Fibroblast of skin of abdomen (primary cell): ENCODE measurements at places on chromosomes 3 and 15.

- no peak for DNase-seq
Observed at GRCh38 chr3:132187746-132188145, 129.5 kb upstream of the ACP3 start.

DNA sequence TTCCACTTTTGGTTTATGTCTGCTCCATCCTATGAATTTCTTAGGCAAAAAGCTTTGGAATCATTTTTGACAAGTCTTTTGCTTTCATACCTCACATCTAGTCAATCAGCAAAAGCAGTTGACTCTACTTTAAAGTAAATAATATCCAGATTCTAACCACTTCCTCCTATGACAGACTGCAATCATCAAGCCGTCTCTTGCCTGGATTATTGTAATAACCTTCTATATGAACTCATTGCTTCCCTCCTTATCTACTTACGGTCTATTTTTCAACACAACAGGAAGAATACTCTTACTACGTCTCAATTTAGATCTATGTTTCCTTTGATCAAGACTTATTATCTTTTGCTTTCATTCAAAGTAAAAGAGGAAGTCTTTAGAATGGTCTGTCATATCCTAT lies 20.7 kb downstream of the CLDN1 start:
- no peak for DNase-seq

- no peak for DNase-seq
Observed at GRCh38 chr3:117080872-117081271, 371.3 kb downstream of the TUSC7 start.

GRCh38 chr15:57015897-57016296 lies 97.5 kb downstream of the TCF12 start:
- DNase-seq = no peak

- DNase-seq = no peak
Observed at GRCh38 chr15:52499506-52499905, 29.2 kb downstream of the MYO5A start.

- no peak for DNase-seq
Observed at GRCh38 chr3:53748512-53749271, 97.5 kb downstream of the CHDH start.

- DNase-seq = no peak
Observed at GRCh38 chr3:177144922-177145321, 52.4 kb downstream of the TBL1XR1 start.

- DNase-seq = no peak
Observed at GRCh38 chr3:11576453-11576852, 67.3 kb downstream of the VGLL4 start.

DNA sequence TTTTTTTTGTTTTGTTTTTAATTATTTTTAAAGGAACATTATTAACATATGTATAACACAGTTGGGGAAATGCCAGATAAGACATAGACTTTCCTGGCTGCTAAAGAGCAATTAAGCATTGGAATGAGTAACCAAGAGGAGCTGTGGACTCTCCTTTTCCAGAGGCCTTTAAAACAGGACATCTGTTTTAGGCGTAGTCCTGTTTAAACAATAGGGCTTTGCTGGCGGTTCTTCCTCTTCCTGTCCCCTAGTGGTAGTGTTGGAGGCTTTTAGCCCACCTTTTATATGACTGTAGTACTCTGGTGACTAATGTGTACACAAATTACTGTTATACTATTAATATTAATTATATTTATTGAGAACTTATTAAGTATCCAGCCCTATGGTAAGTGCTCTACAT lies 81.9 kb downstream of the PPARG start:
- DNase-seq = peak; percentile 48

GRCh38 chr3:97822359-97822775 lies 556 bp downstream of the CRYBG3 start:
- peak; percentile 61 for DNase-seq

DNA sequence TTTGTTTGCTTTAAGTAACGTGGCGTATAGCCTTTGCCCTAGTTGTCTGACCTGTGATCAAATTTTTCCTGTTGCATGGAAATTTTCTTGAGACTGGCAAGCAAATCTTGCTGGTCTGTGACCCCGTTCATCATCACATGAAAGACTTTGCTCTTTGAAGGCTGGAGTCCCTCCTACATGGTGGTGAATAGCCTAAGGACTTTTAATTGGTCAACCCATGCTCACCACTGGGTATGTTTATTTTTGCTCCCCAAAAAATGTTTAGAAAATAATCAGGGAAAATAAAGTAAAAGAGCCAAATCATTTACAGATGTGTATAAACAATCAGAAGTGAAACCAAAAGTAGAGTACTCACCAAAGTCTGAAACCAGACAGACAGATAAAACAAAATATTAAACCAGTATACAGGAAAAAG lies 1075.3 kb upstream of the ALCAM start:
- no peak for DNase-seq

- DNase-seq = peak; percentile 35
Observed at GRCh38 chr3:46442576-46443530, 21.9 kb downstream of the LTF start.

DNA sequence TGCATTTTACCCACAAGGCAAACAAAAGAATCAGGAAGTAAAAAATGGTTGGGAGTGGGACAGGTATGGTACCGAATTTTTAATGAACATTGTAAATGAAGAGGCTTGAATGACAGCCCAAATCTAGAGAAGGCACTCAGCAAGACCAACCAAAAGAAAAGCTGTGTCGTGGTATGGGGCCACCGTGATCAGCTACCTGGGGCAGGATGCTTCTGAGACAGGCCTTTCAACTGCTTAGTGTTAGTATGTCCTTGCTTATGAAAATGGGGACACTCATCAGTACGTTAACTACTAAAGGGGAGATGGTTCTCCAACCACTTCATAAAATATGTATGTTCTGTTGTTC lies 228.7 kb upstream of the ST8SIA2 start:
- DNase-seq = no peak

DNA sequence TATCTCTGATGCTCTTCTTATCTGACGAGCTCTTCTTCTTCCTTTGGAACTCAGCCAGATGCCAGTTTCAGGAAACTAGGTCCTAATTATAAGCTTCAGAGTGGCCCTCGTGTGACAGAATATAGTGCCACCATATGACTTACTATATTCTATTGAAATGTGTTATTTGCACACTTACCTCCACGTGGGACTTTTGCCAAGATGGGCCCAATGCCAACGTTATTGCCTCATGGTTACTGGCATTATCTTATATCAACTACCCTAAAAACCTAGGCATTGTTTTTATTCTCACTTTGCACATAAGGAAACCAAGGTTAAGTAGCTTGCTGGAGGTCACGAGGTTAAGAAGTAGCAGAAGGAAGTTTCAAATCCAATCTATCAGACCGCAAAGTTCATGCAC lies 71.3 kb upstream of the SLCO3A1 start:
- DNase-seq = no peak

DNA sequence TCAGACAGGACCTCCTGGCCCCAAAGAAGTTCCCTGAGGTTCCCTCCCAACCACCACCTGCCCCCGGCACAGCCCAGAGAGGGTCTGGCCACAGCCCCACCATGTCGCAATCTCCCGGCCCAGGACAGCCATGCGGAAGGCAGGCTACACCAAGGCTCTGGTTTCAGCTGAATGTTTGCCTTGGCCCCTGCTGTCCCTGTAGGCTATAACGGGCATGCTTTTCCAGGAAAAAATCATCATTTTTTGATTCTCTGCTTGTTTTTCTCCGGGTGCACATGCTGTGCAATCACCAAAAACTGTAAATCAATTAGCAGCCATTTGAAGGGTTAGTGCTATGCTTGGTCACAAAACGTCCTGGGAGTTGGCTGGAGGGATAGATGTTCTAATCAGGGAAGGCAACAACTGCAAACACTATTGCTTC lies 142.7 kb upstream of the IGF1R start:
- DNase-seq = no peak

GRCh38 chr15:31434588-31435260 lies 108.1 kb downstream of the KLF13 start:
- peak; percentile 87 for DNase-seq

DNA sequence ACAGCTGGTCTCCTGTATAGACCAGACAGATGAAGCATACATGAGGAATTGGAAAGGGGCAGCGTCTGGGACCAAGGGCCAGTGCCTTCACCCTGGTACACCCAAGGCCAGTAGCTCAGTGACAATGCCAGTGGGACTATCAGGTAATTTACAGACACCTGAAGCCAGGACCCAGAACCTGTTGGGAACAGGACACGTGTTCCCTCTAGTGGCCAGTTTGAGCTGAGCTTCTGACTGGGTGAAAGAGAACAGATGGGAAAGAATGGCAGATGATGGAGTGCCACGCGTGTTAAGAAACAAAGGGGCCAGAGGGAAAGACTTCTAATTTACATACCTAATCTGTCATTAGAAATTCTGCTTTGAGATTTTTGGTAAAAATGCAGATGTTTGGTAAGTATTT lies 5.1 kb upstream of the SLC25A38 start:
- no peak for DNase-seq

DNA sequence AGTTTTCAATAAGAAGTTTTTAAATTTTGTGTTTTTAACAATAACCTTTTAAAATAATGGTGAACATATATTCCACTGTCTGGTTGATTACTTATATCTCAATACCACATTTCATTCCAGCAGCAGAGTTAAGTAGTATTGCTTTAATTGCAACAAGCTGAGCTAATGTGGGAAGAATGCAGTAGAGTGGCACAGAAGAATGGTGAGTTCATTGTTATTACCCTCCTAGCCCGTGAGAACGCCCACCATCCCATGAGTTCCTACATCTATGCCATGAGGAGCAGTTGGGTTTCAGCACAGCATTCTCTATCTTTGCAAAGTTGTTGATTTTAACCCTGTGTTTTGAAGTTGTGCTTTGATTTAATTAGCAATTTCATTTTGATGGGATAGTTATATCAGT lies 17.8 kb upstream of the NR2E3 start:
- DNase-seq = peak; percentile 51

GRCh38 chr3:150378301-150378748 lies 29.8 kb upstream of the TSC22D2 start:
- DNase-seq = no peak

DNA sequence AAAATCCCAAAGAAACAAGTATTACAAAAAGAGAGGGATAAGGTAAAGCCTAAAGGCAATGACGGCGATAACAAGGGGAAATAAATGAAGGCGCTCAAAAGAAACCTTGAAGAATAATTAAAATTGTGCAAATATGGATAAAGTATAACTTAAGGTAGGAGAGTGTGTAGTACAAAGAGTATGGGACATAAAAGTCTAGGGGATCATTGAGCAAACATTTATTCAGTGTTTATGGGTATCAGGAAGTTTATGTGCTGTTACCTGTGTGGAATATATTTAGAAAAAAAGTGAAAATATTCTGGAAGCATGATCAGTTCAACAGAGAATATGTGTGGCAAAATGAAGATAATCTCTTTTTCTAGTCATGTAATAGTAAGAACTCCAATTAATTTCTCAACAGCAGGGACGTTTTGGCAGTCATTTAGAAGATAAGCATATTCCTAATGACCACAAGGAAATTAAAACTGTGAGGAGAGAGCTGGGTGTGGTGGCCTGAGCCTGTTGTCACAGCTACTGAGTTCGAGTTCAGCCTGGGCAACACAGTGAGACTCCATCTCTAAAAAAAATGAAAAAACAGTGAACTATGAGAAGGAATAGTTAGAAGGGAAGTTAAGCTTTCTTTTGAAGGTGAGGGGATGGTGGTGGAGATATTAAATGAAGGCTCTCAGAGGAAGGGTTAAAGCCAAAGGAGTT lies 27.4 kb downstream of the GOLM2 start:
- no peak for DNase-seq

GRCh38 chr15:68634122-68634482 lies 55.3 kb downstream of the CORO2B start:
- no peak for DNase-seq

DNA sequence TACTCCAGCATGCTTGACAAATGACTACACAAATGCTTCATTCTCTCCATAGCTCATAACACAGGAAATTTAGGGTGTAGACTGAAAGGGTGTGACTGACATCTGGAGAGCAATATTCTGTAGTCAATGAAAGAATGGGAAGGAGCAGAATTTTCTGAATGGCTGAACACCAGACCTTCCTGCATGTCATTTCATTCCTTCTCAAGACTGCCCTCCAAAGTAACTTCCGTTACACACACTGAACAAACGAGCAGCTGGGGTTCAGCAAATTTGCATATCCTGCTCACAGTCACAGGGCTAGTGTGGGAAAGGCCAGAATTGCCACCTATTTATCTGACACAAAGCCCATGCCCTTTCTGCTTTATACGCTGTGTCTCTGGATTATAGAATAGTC lies 325.0 kb upstream of the CFAP20DC start:
- DNase-seq = peak; percentile 4

- DNase-seq = peak; percentile 80
Observed at GRCh38 chr3:157618075-157618760, 115.0 kb upstream of the VEPH1 start.

DNA sequence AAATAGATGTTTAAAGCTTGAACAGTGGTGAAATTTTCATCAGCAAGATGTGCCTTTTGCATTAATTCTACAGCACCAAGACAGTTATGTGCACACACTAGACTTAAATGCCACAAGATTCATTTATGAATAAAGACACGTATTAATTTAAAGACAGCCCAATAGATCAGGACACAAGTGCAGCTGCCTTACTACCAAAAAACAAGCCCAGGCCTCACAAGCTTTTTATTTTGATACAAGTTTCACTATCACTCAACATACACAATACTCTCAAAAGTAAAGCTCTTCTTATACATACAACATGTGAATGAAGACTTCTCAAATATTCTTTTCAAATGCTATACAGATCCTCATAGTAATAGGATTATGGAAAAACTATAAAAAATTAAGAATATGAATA lies 2.4 kb downstream of the ACAP2 start:
- no peak for DNase-seq

DNA sequence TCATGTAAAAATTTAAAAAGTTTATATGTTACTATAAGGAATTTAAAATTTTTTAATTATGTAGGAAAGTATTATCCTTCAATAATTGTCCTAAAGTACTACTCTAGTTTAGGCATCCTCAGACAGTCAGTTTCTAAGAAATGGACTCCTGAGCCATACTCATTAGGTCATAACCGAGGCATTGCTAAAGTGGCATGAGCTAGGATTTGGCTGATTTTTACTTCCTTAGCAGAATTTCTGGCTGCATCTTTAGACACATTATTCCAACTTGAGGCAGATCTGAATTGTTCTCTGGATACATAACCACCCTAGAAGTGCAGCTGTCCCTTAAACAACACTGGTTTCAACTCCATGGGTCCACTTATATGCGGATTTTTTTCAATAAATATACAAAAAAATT lies 38.3 kb downstream of the IFT57 start:
- no peak for DNase-seq

DNA sequence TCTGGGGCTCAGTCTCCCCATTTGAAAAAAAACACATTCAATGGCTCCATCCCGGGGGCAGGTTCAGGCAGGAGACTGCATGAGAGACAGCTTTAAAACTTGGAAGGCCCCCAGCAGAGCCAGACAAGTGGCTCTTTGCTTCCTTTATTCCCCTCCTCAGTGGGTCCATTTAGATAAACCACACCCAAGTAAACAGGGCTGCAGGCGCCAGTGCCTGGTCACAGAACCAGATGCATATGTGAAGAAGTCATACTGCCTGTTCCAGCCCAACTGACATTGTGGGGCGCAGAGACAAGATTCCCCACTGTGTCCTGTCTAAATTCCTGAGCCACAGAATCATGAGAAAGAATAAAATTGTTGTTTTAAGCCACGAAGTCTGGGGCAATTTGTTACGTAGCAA lies 9.0 kb downstream of the FBN1 start:
- DNase-seq = no peak
